8988T (cell line): ENCODE measurements at places on chromosomes 2 and 18.

- no peak for DNase-seq
Observed at GRCh38 chr2:64951306-64951953, 37.8 kb upstream of the SLC1A4 start.

DNA sequence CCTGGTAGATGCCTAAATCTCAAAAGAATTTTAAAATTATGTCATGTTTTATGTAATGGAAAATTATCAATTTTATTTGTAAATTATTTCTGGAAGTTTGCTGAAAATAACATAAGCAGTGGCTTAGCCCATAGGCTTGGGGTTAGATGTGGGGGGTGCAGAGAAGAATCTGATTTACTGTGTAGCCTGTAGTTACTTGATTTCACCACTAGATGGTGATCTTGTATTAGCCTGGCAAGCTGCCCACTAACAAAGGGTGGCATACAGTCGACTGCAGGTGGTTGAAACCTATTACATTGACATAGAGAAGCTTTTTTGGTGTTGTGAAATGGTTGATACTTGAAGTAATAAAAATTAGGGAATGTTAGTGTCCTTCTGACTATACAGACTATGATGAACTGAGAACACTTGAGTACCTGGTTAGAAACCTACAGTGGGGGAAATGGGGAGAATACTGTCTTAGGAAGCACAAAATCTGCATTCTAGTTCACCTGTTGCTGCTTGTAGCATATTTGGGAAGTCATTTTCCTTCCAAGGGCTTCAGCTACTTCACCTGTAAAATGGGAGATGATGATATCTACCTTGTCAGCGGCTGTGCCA, 191.0 kb upstream of the LHCGR start:
- peak; percentile 13 for DNase-seq

- no peak for DNase-seq
Observed at GRCh38 chr18:10798727-10799550, 273.1 kb downstream of the NAPG start.

GRCh38 chr2:149430743-149431736, 100.7 kb downstream of the LYPD6 start:
- DNase-seq: no peak

GRCh38 chr2:190762566-190762965, 113.7 kb downstream of the NAB1 start:
- no peak for DNase-seq

DNA sequence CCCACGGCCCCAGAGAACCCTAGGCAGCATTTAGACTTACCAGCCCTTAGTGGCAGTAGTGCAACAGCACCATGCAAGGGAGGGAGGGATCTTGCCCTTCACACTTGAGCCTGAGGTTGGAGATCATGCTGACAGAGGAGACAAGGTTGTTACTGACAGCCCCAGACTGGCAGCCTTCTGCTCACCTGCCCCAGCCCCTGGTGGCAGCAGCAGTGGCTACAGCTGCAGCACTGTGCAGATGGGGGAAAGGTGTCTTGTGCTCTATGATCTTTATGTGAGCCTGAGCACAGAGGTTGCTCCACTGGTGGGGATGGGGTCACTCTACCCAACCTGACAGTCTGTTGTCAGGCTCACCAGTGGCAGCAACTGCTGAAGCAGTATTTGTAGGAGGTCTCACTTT, 501.2 kb upstream of the LRRTM4 start:
- DNase-seq: no peak

GRCh38 chr2:134138115-134138514, 115.8 kb upstream of the MGAT5 start:
- no peak for DNase-seq

DNA sequence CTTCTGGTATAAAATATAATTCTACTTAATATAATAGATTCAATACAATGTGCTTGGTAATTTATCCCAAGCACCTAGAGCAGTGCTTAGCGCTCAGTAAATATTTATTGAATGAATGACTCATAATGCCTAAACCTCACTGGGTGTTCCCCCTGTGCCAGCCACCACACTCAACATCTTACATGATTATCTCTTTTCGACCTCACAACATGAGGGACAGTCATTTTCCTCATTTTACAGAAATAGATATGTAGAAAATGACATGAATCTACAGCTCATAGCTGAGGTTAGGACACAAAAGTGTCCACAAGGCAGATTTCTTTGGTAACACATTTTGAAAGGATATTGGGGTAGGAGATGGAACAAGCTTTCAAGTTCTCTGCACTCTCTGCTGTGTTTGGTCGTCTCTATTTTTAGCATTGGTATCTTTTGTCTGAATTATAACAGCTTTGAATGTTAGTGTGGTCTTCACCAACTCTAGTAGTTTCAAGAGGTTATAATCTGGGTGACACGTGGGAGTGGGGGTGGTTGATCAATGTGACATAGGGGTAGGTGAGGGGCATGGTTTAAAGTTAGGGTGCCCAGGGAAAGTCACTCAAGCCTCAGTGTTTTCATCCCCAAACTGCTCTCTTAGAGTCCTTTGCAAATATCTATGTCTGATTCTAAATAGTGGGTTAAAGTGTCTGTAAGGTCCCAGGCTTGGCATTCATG, 9.8 kb downstream of the MYOM1 start:
- DNase-seq: no peak

DNA sequence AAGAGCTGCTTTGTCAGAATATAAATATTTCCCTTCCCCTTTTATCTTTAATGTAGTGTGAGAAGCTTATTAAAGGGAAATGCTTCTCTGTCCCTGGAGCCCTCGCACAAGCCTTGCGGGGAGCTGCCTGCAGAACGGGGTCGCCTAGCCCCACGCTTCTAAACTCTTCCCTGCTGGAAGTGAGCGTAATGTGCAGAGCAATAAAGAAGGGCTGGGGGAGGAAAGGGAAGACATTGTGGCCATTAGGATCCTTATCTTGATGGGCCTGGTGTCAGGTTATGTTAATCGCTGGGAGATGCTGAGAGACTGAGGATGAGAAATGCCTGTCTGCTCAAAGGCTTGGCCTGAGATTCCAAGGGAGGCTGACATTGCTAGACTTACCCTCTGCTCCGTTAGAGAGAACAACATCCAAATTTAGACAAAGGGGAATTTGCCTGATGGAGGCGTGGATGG, 18.9 kb upstream of the FZD7 start:
- DNase-seq: no peak

GRCh38 chr2:46979571-46979979, 64.0 kb upstream of the MCFD2 start:
- no peak for DNase-seq

- DNase-seq: no peak
Observed at GRCh38 chr2:53381271-53381670, 386.3 kb upstream of the CHAC2 start.

DNA sequence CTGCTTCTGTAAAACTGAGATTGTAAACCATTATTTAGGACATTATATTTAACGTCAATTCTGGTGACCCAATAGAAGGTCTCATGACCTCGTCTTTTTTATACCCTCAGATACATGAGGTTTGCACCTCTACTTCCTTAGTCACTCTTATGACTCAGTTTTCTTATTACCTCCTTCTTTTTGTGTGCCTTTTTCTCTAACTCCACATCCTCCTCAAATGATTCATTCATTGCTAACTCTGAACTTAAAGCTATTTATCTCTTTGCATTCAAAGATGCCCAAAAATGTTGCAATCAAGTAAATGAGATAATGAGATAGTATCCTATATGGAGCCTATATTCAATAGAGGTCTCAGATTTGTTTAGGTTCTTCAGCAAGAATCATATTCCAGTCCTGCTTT, 121.0 kb upstream of the KYNU start:
- DNase-seq: no peak

DNA sequence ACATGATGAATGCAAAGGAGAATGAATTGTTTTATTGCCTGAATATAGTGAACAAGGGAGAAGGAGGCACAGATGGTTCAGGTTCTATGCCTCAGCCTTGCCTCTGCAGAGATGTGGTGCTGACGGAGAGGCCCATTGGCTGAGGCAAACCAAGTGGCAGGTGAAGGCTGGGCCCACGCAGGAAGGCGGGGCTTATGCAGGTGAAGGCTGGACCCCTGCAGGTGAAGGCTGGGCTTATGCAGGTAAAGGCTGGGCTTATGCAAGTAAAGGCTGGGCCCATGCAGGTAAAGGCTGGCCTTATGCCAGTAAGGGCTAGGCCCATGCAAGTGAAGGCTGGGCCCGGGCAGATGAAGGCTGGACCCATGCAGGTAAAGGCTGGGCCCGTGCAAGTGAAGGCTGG, 414.7 kb downstream of the LRATD1 start:
- no peak for DNase-seq

DNA sequence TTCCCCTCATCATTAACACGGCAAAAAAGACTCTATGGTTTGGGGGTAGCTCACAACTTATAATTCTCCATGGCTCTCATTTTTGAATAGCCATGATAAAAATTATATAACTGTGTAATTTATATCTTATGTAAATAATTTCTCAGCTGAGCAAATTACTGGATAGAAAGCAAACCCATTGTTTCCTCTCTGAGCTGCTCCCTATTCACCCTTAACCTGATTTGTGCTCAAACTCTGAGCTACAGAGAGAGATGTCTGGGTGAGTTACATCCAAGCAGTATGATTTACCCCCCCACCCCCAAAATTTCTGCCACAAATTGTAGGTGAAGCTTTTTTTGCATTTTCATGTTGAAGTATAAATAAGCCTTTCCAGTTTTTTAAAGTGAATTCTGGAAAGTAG, 123.7 kb downstream of the TFCP2L1 start:
- DNase-seq: no peak

DNA sequence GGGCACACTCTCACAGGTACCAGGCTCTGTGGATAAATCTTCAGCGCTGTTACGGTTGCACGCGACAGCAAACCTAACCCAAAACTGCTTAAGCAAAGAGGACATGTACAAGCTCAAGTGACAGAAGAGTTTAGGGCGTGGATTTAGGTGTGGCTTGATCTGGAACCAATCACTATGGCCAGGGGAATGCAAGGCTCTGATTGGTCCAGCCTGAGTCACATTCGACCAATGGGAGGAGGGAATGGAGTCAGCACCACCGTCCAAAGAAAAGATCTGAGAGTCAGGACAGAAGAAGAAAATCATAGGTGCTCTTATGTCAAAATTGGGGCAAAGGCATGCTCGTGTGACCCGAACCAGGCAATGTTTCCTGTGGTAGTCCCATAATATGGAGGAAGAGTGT, 139.0 kb downstream of the TRIM43 start:
- no peak for DNase-seq

- no peak for DNase-seq
Observed at GRCh38 chr2:18117592-18117991, 239.1 kb downstream of the KCNS3 start.

DNA sequence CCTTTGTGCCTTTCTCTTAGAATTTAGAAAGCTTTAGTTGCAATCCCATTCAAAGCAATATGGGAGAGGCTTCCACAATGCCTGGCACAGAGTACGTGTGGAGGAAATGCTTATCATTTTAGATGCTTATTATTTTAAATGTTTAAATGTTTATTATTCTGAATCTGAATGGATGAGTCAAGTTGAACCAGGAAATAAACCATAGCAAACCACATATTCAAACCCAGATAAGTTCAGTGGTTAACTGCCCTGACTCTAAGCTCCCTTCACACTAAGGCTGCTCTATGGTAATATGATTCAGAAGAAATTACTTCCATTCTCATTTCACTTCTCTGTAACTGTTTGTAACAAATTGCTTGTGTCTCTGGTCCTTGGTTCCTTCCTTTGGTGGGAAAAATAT, 5.2 kb upstream of the PPP4R1 start:
- DNase-seq: no peak

GRCh38 chr2:60746318-60746717, 9.8 kb upstream of the PAPOLG start:
- DNase-seq: no peak

GRCh38 chr2:34371711-34372110, 772.6 kb upstream of the FAM98A start:
- DNase-seq: no peak

DNA sequence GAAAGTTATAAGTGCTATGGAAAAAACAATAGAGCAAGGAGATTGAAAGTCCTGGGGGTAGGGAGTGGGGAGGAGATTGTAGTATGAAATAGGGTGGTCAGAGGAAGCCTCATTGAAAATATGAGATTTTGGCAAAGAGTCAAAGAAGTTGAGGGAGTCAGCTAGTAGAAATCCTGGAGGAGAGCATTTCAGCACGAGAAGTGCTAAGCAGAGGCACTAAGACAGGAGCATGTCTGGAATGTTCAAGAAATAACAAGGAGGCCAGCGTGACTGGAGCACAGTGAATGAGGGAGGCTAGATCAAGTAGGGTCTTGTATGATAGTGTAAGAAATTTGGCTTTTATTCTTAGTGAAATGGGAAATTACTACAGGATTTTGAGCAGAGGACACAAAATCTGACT, 2.1 kb upstream of the TSPYL6 start:
- no peak for DNase-seq

GRCh38 chr2:74244286-74244685, 45.9 kb downstream of the MTHFD2 start:
- DNase-seq: no peak

DNA sequence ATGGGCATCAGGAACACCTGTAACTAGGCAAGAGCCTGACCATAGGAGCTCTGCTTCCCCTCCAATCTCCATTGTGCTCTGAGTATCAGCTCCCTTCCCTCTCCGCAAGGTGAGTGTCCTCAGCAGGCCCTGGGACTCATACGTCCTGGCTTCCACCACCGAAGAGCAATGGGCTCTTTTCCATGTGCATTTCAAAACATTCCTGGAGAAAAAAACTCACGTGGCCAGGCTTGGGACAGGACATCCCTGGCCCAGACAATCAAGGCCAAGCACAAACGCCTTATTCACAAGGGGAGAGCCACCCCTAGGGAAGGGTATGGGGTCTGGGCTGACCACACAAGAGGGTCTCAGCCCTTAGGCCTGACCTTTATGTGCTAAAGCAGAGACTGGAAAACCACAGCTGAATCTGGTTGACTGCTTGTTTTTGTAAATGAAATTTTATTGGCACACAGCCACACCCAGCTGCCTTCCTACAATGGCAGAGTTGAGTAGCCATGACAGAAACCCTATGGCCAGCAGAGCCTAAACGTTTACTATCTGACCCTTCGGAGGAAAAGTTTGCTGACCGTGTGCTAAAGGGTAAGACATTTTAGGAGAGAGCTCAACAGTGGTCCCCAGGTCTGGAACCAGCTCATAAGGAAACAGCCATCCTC, 175.7 kb upstream of the ARL4C start:
- no peak for DNase-seq

GRCh38 chr2:238816291-238816690, 31.6 kb upstream of the TWIST2 start:
- DNase-seq: no peak
